Dermis microvascular lymphatic vessel endothelial cell (primary cell): ENCODE measurements at places on chromosomes 5 and 9. TPM values are rescaled to one million over a fixed set of nuclear protein-coding genes. Genes with fewer than 3 reads are reported as not detected.

Gene INSL6
- total RNA-seq: not detected in 2 replicates

Gene CIZ1
- 11.7 and 18.3 TPM in 2 replicates for total RNA-seq

Gene EIF4E1B
- under 0.01 TPM in 1 of 2 replicates, not detected in the other for total RNA-seq

GRCh38 chr5:134370311-134370870 is 978 bp upstream of the UBE2B start:
- DNase-seq: no peak

DNA sequence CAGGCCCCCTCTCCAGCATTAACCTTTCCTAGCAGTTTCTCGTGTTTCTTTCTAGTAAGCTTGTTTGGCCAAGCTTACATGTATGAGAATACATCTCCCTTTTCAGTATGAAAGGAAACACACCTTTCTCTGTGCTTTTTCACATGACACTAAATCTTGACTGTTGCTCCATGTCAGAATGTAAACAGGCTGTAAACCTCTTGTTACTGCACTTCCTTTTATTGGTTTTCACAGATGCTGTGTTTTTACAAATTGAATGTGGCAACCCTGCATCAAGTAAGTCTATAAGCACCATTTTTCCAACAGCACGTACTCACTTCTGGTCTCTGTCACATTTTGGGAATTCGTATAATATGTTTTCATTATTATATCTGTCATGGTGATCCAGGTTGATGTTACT is 2.2 kb upstream of the CANX start:
- DNase-seq: no peak

GRCh38 chr5:33890131-33891032 is 1.4 kb downstream of the ADAMTS12 start:
- DNase-seq: peak; percentile 7
